ENCODE measurements at places on chromosomes 2 and 18. TPM values are rescaled to one million over a fixed set of nuclear protein-coding genes. Genes with fewer than 3 reads are reported as not detected.

DNA sequence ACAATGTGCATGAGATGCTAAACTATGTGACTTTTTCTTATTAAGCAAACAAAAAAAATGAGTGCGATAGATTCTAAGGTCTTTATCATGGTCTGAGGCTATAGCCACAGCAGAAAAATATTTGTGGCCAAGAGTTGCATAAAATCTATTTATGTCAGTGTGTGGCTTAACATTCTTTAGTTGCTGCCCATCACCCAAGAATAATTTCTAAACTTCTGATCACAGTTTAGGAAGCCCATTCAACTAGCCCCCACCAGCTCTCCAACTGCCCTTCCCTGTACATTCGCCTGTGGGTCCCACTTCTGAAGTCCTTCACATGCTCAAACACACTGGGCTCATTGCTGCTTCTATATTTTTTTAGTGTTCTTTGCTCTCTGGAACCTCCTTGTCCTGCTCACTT is 107.1 kb downstream of the CTNNA2 start:
- DNase-seq: no peak

Gene NAGK
- 93.8 TPM for total RNA-seq

GRCh38 chr2:153474407-153474806 is 4.2 kb downstream of the RPRM start:
- no peak for DNase-seq

- DNase-seq: no peak
Measured at GRCh38 chr18:23101861-23102432, 33.3 kb upstream of the CABLES1 start.

Gene SLC9A2
- total RNA-seq: 0.42 TPM

Gene PTH2R
- total RNA-seq: 15.9 TPM

DNA sequence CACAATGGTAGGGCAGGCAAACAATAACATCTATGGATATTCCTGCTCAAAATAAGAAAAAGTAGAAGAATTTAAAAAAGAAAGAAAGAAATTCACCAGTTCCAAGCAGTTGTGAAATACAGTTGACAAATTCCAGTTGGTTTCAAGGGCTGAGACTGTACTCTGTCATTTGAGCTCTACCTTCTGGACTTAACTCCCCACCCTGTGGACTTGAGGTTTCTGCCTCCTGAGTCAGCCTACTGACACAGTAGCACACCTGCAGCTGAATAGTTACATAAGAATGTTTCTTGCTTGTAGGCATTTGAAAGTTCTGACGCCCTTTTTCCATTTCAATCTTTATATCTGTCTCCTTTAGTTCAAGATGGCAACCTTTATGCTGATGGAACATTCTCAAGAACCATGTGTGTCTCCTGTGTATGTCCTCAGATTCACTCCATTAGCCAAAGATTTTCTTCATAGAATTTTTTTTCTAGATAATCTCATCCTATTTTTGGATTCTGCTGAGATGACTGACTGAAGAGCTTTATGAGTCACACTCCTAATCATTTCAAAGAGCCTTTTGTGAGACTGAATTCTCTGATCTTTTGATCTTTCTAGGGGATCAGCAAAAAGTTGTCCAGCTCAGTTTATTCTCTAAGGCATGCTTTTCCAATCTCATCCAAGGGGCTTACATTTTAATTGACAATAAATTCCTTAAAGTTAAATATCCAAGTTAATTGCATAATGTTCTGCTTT is 19.1 kb downstream of the NETO1 start:
- DNase-seq: no peak

GRCh38 chr2:54161660-54162424 is 46.4 kb downstream of the ACYP2 start:
- DNase-seq: no peak

- no peak for DNase-seq
Measured at GRCh38 chr2:241564596-241565410, 6.3 kb downstream of the BOK start.

Gene SERPINB13
- not detected for total RNA-seq

DNA sequence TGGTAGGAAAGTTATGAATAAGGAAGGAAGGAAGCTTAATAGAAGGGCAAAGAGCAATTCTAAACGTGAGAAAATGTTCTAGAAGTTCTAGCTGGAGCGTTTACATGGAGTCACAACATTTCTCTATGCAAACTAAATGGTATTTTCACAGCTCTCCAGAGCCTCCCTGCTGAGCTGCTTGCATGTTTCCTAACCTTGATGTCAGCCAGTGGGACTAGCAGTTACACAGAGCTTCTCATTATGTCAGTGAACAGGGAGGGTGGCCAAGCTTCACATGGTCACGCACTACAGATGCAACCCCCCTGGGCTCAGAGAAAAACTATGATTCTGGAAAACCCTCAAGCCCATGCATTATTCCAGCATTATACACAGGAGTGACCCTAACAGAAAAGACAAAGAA is 153.4 kb upstream of the CCDC150 start:
- DNase-seq: no peak

Gene TPO
- total RNA-seq: not detected

Gene ASTL
- total RNA-seq: not detected

DNA sequence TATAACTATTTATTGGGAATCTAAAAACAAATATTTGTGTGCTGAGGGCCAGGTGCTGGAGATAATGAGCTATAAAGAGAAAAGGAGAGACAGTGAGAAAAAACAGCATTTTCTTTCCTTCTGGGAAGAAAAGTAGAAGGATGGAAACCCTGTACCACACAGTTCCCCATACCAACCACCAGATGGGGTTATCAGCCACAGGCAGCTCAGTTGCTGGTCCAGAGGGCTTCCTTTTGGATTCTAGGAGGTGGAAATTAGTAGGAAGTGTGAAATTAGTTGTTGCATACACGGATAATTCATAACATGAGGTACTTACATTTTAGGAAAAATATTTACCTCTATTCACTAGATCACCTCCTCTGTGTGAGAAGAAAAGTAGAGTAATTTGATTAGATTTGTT is 237.0 kb upstream of the FOSL2 start:
- no peak for DNase-seq

- DNase-seq: no peak
Measured at GRCh38 chr2:100239486-100240210, 82.7 kb downstream of the LONRF2 start.

Gene EIF2B4
- 40.3 TPM for total RNA-seq

Gene CEP68
- 39.9 TPM for total RNA-seq

- no peak for DNase-seq
Measured at GRCh38 chr2:223744580-223744979, 92.8 kb downstream of the AP1S3 start.

DNA sequence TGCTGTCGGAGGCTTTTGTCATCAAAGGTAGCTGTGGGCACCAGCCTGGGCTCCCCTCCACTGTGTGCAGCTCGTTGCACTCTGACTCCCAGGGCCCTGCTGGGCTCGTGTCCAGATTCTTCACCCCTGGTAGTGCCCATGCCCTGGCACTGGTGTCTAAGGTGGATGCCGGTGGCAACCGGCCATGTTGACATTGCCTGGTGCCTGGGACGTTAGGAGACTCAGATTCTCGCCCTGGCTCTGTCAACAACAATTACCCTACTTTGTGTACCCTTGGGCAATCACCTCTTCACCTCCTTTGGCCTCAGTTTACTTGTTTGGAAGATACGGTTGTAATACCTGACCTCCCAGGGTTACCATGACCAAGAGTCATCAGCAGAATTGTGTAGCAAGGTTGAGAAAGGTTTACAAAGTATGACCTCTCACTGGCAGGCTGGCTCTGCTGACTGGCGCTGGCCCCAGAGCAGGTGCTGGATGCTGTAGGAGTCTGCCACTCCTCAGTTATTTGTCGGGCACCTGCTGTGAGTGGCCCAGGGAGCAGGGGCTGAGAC is 41.5 kb upstream of the MCFD2 start:
- no peak for DNase-seq

Gene ELOA2
- not detected for total RNA-seq

DNA sequence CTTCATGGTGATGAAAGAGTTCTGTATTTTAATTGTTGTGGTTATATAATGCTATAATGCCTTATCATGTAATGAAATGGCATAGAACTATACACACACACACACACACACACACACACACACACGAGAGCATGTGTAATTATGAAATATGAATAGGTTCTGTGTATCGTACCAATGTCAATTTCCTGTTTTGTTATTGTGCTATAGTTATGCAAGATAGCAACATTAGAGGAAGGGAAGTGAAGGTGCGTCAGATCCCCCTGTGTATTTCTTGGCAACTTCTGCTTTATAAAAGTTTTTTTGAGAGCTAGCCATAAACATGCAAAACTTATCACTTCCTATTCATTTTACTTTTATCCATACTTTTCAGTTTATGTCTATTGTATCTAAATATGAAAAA is 60.7 kb upstream of the ARHGAP15 start:
- DNase-seq: no peak

Measured in dorsolateral prefrontal cortex (tissue), 122 donors.